Left renal cortex interstitium (tissue), 4 donors: ENCODE measurements at places on chromosomes 2 and 18.

- DNase-seq = no peak
These were observed 12.5 kb upstream of the ATIC start for GRCh38 chr2:215299337-215299859.

- no peak for DNase-seq
These were observed 73.4 kb downstream of the DTNA start for GRCh38 chr18:34783501-34783900.

- DNase-seq = no peak
These were observed 61.4 kb downstream of the XDH start for GRCh38 chr2:31353179-31353578.

DNA sequence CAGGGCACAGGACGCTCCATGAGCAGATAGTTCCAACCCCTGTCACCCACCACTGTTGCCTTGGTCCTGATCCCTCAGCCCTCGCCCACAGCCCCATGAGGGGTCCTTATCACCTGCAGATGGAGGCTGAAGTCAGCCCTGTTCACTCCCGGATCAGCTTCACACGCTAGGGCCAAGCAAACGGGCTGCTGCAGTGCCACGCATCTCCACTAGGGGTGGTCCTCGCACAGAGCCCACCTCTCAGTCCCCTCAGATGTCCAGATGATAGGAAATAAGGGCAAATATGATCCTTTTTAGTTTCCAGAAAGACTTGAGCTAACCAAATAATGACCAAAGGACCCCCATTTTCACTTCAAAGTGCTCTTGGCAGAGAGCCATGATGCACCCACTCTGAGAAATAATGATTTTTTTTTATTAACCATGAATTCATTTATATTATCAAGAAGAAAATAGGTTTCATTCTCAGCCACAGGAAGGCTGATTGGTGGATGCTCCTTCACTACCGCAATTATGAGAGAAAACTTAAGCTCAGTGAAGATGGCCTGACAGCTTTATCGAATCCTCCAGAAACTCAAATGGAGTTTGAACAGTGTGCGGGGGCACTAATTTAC is 71.9 kb upstream of the KLHL29 start:
- DNase-seq = no peak

- no peak for DNase-seq
These were observed 176.4 kb upstream of the CHST9 start for GRCh38 chr18:27361477-27361876.

- no peak for DNase-seq
These were observed 994 bp upstream of the DTNA start for GRCh38 chr18:34709104-34709503.

DNA sequence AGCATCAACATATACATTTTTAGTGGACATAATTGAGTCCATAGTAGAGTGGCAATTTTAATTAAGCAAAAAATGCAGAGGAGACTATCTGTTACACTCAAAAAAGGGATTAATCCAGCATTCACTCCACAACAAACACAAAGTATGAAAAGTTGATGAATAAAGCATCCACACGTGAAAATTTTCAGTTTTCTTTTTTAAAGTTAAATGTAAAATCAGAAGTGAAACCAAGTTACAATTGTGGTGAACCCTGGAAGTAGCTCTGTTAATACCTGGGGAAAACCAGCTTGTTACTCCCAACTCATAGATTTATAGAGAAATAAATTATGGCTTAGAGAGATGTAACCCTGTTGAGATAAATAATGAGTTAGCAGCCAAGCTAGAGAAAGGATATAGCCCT is 807.8 kb downstream of the TRIB2 start:
- no peak for DNase-seq

- no peak for DNase-seq
These were observed 3.1 kb downstream of the EGR4 start for GRCh38 chr2:73290049-73290839.

DNA sequence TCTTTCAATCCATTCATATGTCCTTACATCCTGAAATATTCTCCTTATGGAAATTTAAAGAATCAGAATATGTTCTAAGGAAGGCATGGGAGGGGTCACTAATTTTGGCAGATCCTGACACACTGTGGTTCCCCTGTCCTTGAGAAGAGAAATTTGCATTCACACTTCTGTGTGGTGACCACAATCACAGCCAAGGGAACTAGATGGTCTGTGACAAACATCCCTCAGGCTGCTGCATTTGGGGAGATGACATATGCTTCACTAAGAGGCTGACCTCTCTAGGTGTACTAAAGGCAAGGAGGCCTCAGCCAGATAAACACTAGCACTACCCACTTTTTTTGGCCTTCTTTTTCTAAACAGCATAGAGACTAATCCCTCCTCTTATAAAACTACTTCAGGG is 129.6 kb downstream of the MREG start:
- no peak for DNase-seq

DNA sequence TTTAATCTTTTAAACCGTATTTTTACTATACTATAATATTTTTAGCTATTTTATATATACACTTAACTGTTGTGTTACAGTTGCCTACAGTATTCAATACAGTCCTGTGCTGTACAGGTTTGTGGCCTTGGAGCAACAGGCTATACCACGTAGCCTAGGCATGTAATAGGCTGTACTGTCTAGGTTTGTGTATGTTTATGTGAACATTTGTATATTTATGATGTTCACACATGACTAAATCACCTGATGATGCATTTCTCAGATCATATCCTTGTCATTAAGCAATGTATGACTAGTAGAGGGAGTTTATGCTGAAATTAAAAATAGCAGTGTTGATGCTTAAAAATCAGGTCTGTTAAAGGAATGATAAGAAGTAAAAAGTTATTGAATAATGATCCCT is 92.3 kb upstream of the RANBP2 start:
- no peak for DNase-seq

GRCh38 chr2:205696927-205697441 is 14.7 kb downstream of the NRP2 start:
- no peak for DNase-seq

DNA sequence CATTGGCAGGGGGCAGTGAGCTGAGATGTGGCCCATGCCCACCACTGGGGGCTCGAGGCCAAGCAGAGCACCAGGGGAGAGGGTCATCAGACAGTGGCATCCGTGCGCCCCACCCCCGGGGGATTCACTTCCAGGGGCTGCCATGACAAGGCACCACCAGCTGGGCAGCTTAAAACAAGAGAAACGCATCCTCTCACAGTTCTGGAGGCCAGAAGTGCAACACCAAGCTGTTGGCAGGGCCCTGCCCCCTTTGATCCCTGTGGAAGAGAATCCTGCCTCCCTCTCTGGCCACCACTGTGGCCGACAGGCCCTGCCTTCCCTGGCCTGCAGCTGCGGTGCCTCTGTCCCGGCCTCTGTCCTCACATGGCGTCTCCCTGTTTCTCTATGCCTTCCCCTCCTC is 187.7 kb upstream of the ID2 start:
- DNase-seq = no peak

- DNase-seq = no peak
These were observed 148.7 kb downstream of the AGAP1 start for GRCh38 chr2:235642446-235643098.

DNA sequence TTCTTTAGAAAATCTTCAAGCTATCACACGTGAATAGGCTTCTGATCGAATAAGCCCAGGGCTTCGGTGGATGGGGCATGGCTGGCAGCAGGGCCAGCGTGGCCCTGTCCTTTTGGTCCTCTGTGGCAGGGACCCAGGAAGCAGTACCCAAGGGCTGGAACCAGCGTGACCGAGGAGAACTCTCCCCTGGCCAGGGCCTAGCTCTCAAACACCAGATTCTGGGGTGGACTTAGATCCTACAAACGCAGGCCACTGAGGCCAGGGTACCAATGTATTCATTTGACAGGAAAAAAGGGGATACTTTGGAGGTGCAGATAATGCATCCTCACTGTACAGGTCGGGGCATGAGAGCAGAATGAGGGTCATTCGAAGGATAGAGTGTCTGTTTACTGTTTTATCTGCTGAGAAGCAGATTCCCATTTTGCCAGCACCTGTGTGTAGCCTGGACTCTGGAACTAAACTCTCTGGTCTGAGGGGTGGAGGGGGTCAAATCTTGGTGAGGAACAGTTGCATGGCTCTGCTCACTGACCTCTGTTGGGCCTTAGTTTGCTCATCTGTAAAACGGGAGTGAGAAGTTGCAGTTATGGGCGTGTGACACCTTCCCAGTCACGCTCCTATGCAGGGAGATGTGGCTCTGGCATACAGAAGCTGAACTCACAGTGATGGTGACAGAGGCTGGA is 51.4 kb downstream of the SH3BP4 start:
- no peak for DNase-seq

DNA sequence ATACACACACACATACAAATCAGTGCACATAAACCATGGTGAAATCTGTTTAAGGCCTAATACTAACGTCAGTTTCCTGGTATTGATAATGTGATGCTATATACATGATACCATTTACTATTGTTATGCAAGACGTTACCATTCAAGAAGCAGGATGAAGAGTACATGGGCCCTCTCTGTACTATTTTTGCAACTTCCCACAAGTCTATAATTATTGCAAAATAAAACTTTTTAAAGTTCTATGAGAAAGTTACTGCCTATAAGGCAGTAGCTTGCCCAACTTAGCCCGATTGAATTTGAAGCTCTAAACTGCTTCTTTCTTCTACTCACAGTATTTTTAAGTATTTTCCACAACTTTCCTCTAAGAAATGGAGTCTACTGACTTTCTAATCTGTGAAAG is 74.0 kb downstream of the BCL2 start:
- no peak for DNase-seq

- no peak for DNase-seq
These were observed 21.2 kb downstream of the MRPL33 start for GRCh38 chr2:27792759-27793158.

GRCh38 chr2:16012626-16013358 is 72.4 kb downstream of the MYCN start:
- no peak for DNase-seq

DNA sequence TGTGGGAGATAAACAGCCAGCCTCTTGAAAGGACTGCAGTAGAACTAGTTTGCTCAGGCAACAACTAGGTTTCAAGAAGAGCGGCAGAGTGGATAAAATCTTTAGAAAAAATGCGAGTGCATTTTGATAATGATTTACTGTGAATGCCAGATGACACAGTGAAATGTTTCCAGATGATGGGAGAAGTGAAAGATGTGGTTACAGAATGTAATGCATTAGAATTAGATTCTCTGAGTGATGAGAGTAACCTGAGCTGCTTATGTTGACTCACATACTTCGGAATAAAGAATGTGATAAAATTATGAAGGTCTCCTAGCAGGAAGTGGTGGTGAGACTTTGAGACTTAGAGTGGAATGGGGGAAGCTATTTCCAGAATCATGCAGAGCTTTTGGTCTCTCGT is 184.3 kb downstream of the GULP1 start:
- DNase-seq = no peak

DNA sequence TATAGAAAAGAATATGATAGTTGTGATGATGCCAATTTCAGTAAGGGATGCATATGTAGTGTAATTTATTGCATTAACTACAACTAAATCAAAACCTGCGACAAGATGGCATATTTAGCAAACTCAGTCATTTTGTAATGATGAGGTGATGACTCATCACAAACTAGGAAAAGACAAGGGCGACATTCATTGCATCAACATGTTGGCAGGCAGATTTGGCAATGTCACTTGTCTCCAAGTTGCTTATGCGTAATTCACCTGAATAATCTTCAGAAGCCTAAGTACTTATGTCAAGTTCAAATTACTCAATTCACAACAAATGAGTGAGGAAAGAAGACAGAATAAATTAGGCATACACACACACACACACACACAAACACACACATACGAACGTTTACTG is 273.2 kb upstream of the RGPD4 start:
- DNase-seq = no peak

GRCh38 chr2:213544940-213545339 is 260.7 kb downstream of the SPAG16 start:
- no peak for DNase-seq

- DNase-seq = no peak
These were observed 114.9 kb downstream of the PMS1 start for GRCh38 chr2:189899101-189899500.

- no peak for DNase-seq
These were observed 5.2 kb downstream of the EML6 start for GRCh38 chr2:54728669-54729120.

DNA sequence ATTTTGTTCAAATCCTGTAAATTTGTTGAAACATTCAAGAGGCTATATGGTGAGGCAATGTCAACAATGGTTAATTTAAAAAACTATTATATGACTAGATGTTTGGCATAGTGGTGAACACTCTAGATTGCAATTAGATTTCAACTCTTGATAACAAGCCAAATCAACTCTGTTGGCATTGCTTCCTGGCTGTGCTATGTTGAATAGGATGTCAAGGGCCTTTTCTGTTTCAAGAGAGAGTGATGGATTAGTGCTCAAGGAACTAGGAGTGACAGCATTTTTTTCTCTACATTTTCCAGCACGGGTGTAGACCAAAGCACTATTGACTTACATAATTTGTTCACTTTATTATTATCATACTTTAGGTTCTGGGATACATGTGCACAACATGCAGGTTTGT is 172.4 kb upstream of the KCNH7 start:
- no peak for DNase-seq

GRCh38 chr2:142134911-142135310 is 4.1 kb upstream of the LRP1B start:
- DNase-seq = no peak

GRCh38 chr2:149885468-149885867 is 297.9 kb upstream of the MMADHC start:
- DNase-seq = no peak

DNA sequence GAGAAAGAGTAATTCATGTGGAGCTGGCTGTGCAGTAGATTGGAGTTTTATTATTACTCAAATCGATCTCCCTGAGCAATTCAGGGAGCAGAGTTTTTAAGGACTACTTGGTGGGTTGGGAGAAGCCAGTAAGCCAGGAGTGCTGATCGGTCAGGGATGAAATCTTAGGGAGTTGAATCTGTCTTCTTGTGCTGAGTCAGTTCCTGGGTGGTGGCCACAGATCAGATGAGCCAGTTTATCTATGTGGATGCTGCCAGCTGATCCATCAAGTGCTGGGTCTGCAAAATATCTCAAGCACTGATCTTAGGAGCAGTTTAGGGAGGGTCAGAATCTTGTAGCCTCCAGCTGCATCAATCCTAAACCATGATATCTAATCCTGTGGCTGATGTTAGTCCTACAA is 17.0 kb upstream of the UGT1A8 start:
- no peak for DNase-seq

GRCh38 chr18:12403601-12404506 is 3.9 kb upstream of the PRELID3A start:
- DNase-seq = no peak

DNA sequence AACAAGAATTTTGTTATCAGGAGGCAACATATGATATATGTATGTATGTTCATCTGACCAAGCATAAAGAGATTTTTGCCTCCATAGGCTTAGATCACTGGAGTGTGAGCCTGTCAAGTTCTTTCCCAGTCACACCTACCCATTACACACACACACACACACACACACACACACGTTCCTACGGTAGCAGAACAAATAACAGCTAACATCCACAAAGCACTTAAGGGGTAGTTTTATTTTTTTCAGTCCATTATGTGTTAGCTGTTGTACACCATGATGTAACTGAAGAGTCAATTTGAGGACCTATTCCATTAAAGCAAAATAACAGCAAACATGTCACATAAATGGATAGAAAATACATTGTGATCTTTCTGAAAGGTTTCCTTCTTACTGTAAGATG is 39.5 kb downstream of the UGP2 start:
- DNase-seq = no peak

GRCh38 chr2:68167186-68167585 is 9.5 kb downstream of the PNO1 start:
- no peak for DNase-seq
